ENCODE measurements at places on chromosomes 1 and 21. TPM values are rescaled to one million over a fixed set of nuclear protein-coding genes. Genes with fewer than 3 reads are reported as not detected.

The TSPAN2 gene
- not detected for total RNA-seq

The TRIM46 gene
- total RNA-seq, result 7.4 TPM

The CAPN9 gene
- total RNA-seq, result not detected

The CFHR2 gene
- total RNA-seq, result not detected

The SPRR4 gene
- total RNA-seq, result not detected

The PCBP3 gene
- 16.7 TPM for total RNA-seq

The RSPO1 gene
- 2.4 TPM for total RNA-seq

The CD1B gene
- not detected for total RNA-seq

The CELA3B gene
- total RNA-seq, result not detected

The ADGRL4 gene
- 2.7 TPM for total RNA-seq

The DIPK1A gene
- 39.2 TPM for total RNA-seq

The AMPD1 gene
- not detected for total RNA-seq

The CFAP141 gene
- total RNA-seq, result not detected

The ELK4 gene
- 29.4 TPM for total RNA-seq

The ARMH1 gene
- total RNA-seq, result 0.97 TPM

The KLF17 gene
- total RNA-seq, result not detected

The HHAT gene
- 8.1 TPM for total RNA-seq

The PDZK1IP1 gene
- total RNA-seq, result not detected

The TRAF3IP3 gene
- not detected for total RNA-seq

The FCRL4 gene
- total RNA-seq, result not detected

The GUCA2A gene
- not detected for total RNA-seq

The PTGFRN gene
- 54.5 TPM for total RNA-seq

The SIPA1L2 gene
- total RNA-seq, result 31.7 TPM

The WNT2B gene
- 9.5 TPM for total RNA-seq

The OR2AK2 gene
- total RNA-seq, result not detected

The MIB2 gene
- 72.5 TPM for total RNA-seq

The C1orf185 gene
- total RNA-seq, result not detected

The PRKAB2 gene
- 17.5 TPM for total RNA-seq

The LHX8 gene
- not detected for total RNA-seq

The OVAAL gene
- not detected for total RNA-seq

The ANXA9 gene
- 0.16 TPM for total RNA-seq

The TRIM58 gene
- 1.9 TPM for total RNA-seq

The TCHH gene
- under 0.01 TPM for total RNA-seq

The PGBD5 gene
- total RNA-seq, result 0.16 TPM

The CATSPERE gene
- total RNA-seq, result 1.2 TPM

The ATP6V1G3 gene
- total RNA-seq, result not detected

All from hair follicle dermal papilla cell (primary cell).